Psoas muscle (tissue), 8 donors: ENCODE measurements at places on chromosomes 13 and 19.

DNA sequence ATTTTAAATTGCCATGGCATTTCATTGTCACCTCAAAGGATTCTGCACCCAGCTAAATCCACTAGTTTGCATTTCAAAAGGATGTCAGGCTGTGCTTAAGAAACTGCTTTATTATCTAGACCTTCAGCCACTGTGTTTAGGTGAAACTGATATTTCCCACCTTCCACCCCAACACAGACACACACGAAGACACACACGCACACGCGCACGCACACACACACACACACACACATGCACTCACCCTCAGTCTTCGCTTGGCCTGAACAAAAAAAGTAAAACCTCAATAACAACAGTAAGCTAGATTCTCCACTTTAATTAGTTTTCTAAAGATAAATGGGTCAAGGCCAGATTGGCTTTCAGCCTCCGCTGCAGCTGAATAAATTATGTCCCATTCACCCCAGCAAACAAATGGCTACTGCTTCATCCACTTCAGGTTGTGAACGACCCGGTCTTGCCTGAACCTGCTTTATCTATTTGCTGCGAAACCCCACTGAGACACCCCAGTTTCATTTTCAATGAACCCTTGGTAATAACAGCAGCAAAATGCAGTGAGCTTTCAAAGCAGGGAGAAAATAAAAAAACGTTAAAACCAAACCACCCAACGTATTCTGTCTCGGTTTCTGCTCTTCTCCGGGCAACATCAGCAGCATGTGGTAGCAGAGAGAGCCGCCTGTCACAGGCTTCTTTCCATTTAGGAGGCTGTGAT is 166.8 kb downstream of the DCT start:
- DNase-seq = no peak

GRCh38 chr13:39269004-39269403 is 230.7 kb downstream of the NHLRC3 start:
- no peak for DNase-seq

DNA sequence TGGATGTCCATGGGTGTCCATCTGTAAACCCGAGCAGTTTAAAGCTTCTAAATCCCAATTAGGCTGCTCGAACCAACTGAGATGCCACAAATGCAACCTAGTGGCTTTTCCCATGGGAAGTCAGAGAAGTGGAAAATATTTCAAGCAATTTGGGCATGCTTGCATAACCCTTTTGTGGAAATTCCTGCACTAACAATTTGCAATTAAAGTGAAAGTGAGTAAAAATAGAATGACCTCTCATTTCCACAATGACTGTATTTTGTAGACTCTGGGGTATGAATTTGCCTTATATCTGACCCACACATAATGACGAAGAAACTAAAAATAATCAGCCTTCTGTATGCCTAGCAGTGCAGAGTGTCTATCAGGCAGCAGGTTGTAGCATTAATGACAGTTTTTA is 91.8 kb upstream of the TSC22D1 start:
- DNase-seq = no peak

DNA sequence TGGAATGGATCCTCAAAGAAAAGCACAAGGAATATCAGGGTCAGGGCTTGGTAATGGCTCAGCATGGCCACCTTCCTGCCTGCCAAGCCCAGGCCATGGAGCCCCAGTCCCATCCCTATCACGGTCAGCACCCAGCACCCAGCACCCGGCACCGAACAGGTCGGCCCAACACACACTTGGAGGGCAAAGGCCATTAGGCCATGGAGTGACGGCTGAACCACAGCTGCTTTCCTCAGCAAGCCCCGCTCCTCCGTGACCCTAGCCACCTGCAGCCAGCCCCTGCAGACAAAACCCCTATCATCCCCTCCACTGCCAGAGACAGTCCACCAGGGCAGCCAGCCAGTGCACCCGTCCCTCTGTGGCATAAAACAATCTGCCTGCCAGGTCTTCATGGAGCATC is 20.6 kb downstream of the PEPD start:
- no peak for DNase-seq

DNA sequence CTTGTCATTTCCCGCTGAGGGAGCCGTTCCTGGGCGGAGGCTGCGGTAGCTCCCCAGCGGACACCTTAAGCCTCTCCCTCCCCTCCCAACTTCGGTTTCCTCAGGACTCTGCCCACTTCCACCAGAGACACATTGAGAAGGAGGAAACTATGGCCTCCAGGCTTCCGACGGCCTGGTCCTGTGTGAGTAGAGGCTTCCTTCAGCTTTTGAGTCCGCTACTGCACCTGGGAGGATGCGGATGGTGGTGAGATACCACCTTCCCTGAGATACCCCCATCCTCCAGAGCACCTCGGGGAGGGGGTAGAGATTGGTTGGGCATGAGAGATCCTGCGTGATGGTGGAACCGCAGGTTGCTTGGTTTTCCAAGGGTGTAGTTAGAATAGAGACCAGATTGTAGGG is 955 bp downstream of the ZNF274 start:
- no peak for DNase-seq

DNA sequence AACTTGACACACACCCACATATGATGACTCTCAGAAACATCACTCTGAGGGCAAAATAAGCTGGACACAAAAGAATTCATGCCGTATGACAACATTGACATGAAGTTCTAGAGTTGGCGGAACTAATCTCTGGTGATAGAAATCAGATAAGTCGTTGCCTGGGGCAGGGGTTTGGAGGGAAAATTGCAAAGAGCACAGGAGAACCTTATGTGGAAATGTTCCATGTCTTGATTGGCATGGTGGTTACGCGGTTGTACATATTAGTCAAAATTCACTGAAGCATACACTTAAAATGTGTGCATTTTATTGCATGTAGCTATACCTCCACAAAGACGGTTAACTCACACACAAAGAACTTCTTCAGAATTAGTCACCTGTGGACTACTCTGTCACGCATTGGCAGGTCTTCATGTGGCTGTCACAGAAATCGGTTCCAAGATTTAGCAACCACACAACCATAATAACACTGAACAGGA is 137.8 kb upstream of the GJB6 start:
- no peak for DNase-seq

- peak; percentile 87 for DNase-seq
Measured at GRCh38 chr19:48325265-48325910, at the start of gene EMP3. Gene EMP3, plus strand, starts transcription at chr19:48325552. Its CDS starts 1,293 bp downstream, at chr19:48326845.

- DNase-seq = no peak
Measured at GRCh38 chr19:2774953-2775555, 8.0 kb downstream of the SGTA start.

GRCh38 chr13:40666933-40667621 is 636 bp upstream of the FOXO1 start:
- DNase-seq = peak; percentile 75
